ENCODE measurements at places on chromosomes 4 and X. TPM values are rescaled to one million over a fixed set of nuclear protein-coding genes. Genes with fewer than 3 reads are reported as not detected.

Gene APBB2
- 25.1 TPM for total RNA-seq

Gene SPANXC
- not detected for total RNA-seq

Gene CLTRN
- 0.26 TPM for total RNA-seq

Gene BMP3
- total RNA-seq = not detected

Gene PAGE2B
- total RNA-seq = not detected

Gene MSX1
- total RNA-seq = 1.3 TPM

Gene AWAT2
- not detected for total RNA-seq

Gene PRRG3
- total RNA-seq = 1.0 TPM

Gene GALNT7
- 45.4 TPM for total RNA-seq

Gene TCEAL8
- 100 TPM for total RNA-seq

Gene MAGEA1
- not detected for total RNA-seq

Gene HSFX2
- total RNA-seq = 0.26 TPM

Gene SORCS2
- 0.17 TPM for total RNA-seq

Gene PDE5A
- 832 TPM for total RNA-seq

Gene FHIP1A
- under 0.01 TPM for total RNA-seq

Gene SPON2
- total RNA-seq = 367 TPM

Gene GCNA
- total RNA-seq = 2.3 TPM

Gene FRMPD4
- 0.50 TPM for total RNA-seq

Gene RNF212
- 0.66 TPM for total RNA-seq

Gene LDB2
- 40.6 TPM for total RNA-seq

Gene RAB9B
- 0.77 TPM for total RNA-seq

Data from fibroblast of lung (primary cell).